ENCODE measurements at places on chromosomes 7 and 10.

- no peak for DNase-seq
- no peaks in the 10 kb centered on the region for H3K36me3 ChIP-seq
- peak overlapping the region; percentile 9 for H3K27ac ChIP-seq
- peaks cover 3% of the 10 kb centered on the region for H3K27me3 ChIP-seq
These were observed 9.9 kb upstream of the GNAI1 start for GRCh38 chr7:80124526-80125264.

DNA sequence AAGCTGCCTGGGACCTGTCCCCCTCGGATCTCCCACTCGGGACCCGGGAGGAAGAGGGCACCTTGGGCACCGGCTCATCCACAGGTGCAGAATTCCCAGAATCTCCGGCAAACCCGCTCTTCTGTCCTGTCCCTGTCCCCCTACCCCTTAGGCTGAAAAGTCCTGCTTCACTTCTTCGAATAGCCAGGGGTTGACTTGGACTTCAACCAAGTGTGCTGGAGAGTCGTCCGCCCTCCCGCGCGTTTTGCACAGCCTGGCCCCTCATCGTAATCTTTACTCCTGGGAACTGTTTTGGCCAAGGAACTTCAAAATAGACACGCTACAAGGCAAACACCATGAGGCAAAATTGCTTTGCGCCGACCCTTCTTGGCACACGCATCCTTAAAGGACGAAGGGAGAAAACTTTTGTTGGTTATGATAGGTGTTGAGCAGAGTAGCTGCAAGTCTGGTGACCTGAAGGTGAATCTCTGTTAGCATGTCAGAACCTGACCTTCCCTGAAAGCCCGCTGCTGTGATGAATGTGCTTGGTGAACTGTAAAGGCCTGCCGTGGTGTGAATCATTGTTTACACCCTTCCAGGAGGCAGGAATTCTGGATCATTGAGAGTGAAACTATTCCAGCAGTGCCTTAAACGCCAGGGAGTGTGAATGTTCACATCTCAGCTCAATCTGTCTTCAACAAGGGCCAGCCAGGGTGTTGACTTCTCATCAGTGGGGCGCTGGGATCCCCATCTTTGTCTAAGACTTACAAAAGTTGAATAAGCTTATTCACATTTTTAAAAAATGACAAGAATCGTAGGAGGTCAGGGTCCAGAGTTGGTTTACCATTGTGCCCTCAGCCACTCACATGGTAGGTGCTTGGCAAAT, 589 bp upstream of the RAPGEF5 start:
- peaks cover 1% of the 10 kb centered on the region for H3K4me1 ChIP-seq
- H3K27ac ChIP-seq, result no peak overlapping the region
- H3K4me3 ChIP-seq, result peak overlapping the region; percentile 73
- peaks cover 7% of the 10 kb centered on the region for H3K36me3 ChIP-seq
- H3K27me3 ChIP-seq, result peaks cover 6% of the 10 kb centered on the region
- no peak for DNase-seq

DNA sequence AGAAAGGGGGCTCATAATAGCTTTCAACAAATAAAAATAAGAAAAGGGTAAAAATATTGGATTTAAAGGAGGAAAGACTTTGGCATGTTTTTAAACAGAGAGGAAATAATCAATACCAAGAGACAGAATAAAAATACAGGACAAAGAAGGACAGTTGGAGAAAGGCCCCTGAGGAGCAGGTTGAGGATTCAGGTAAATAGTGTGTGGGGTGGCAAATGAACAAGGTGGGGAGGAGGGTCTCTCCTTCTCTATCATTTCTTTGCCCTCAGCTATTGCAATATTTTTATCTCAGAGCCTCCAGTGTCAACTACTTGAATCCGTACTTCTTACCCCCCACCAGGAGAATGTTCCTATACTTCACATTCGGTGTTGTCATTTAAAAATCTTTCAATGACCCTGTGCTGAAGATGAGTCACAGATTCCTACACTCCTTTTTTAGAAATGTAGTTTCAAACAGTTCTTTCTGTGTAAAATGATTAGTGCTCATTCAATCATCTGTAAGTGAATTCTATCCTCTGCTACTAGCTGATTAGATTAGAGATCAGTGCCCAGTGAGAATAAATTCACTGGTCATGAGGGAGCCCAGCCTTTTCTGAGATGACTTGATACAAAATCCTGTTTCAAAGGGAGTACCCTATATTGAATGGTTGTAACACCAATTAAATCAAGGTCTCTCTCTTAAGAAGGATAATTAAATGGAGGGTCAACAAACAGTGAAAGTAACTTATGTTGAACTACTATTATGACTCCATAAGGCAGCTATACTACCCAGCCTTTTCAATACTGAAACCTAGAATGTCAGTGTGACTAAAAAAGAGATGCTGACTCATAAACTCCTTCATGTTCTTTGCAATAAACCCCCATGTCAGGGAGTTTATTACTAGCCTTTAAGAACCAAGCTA, 50.4 kb upstream of the WNT16 start:
- DNase-seq, result no peak
- no peaks in the 10 kb centered on the region for H3K4me1 ChIP-seq
- no peak overlapping the region for H3K27ac ChIP-seq
- H3K4me3 ChIP-seq, result no peak overlapping the region
- H3K36me3 ChIP-seq, result no peaks in the 10 kb centered on the region

- DNase-seq, result no peak
- H3K4me3 ChIP-seq, result no peak overlapping the region
- peaks cover 5% of the 10 kb centered on the region for H3K4me1 ChIP-seq
These were observed 157.0 kb downstream of the MDFIC start for GRCh38 chr7:115078851-115079250.

DNA sequence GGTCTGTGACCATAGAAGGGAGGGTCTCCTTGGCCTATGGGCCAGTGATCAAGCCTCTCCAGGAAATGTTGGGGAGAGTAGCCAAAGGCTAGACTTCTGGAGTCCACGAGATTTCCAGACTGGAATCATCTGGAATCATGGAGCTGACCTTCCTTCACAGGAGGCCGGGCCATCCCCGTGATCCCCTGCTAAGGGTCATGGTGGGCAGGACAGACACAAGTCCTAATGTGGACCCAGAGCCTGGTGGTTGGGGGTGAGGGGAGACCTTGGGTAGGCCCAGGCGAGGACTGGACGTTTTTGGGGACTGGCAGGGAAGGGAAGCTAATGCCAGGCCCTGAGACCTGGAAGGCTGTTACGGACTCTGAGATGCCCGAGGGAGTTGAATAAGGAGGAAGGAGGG, 9.8 kb upstream of the GRID1 start:
- no peaks in the 10 kb centered on the region for H3K4me1 ChIP-seq
- no peaks in the 10 kb centered on the region for H3K36me3 ChIP-seq
- no peak overlapping the region for H3K27ac ChIP-seq

All from glutamatergic neuron (in vitro differentiated cells).